GM19239 (cell line): ENCODE measurements at places on chromosomes 13 and 19.

- no peak for DNase-seq
These were observed 17.0 kb downstream of the PAK4 start for GRCh38 chr19:39142630-39143029.

DNA sequence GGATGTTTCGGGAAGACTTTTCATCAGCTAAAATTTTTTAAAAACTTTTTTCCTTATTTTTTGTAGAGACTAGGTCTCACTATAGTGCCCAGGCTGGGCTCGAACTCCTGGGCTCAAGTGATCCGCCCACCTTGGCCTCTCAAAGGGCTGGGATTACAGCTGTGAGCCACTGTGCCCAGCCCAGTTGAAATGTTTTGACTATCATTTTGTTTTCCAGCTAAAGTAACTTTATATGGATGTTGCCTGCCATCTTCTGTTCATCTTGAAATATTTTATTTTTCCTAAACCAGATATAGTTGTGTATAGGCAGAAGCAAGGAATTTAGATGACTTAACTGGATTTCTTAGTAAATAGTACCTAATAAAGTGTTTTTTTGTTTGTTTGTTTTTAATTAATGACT lies 7.0 kb downstream of the CAB39L start:
- DNase-seq: no peak

GRCh38 chr13:100671389-100672182 lies 3.0 kb downstream of the TMTC4 start:
- DNase-seq: no peak

DNA sequence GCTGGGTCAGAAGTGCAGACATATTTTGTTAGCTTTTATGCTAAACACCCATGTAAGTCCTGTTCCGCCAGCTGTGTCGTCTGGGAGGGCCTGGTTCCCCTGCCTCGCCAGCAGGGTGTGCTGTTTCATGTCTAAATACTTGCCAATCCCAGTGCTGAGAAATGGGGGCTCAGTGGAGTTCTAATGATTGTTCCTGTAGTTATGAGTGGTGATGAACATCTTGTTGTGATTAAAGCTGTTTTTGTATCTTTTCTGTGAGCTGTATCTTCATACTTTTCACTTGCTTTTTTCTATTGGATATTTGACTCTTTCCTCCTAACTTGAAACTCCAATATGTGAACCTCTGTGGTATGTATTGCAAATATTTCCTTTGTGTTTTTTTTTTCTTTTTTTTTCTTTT lies 32.7 kb downstream of the KDM4B start:
- peak; percentile 53 for DNase-seq

DNA sequence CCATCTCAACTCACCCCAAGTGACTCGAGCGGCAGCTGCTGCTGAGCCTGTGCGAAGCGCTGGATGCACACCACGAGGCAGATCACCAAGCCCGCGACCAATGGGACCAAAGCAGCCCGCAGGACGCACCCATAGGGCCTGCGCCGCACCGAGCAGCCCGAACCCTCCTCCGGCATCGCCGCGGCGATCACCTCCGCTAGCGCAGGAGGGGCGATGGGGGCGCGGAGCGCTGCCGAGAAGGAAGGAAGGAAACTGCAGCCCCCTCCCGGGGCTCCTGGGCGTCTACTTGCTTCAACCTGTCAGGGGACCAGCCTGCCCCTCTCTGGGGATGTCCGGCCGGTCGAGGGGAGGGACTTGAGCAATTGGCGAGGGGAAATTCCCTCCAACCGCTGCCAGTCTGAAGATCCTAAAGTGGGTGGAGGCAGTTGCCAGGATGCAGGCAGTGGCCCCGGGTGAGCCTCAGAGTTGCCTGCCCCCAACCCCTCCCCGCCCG lies at the start of gene CD70:
TSS of gene CD70 (minus strand) at position 324 of the 493 bp plus-strand sequence. CDS start at position 176, 148 bp downstream.
- no peak for DNase-seq

GRCh38 chr13:31755803-31756212 lies 16.5 kb downstream of the RXFP2 start:
- DNase-seq: no peak
